ENCODE measurements at places on chromosomes 11 and 22.

- no peak for DNase-seq
Measured at GRCh38 chr11:119520400-119520799, 97.4 kb upstream of the THY1 start.

GRCh38 chr22:31275018-31275417 is 17.3 kb downstream of the PIK3IP1 start:
- no peak for DNase-seq

DNA sequence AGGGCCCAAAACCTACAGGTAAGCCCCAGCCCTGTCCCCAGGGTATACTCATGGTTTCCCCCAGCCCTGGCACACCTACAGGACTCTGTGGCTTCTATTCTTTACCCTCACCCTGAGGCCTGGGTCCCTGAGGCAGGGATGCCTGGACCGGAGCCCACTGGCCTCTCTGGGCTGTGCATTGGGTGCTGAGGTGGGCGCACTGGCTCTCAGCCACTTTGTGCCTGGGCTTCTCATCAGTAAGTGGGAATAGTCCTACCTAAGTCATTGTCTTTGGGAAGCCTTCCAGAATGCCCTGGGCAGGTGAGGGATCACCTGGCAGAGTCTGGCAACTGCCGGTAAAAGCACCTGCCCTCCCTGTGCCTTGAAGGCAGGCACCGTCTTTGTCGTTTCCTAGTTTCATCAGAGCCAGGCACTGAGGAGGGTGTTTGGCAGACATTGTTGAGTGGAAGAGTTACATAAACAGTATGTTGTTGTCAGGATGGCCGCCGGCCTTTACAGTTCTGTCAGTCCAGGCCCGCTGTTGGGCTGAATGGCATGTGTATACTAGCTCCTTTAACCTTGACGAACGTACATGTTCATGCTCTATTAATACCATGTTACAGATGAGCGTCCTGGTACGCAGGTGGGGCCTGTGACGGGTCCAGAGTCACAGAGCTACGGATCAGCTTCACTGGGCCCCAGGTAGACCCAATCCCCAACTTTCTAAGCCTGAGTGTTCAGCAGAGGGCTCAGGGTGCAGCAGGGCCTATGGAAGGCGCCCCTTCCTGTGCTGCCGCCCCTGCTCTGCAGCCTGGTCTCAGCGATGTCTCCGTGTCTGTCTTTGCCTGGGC is 23.0 kb downstream of the SHANK3 start:
- DNase-seq, result no peak

DNA sequence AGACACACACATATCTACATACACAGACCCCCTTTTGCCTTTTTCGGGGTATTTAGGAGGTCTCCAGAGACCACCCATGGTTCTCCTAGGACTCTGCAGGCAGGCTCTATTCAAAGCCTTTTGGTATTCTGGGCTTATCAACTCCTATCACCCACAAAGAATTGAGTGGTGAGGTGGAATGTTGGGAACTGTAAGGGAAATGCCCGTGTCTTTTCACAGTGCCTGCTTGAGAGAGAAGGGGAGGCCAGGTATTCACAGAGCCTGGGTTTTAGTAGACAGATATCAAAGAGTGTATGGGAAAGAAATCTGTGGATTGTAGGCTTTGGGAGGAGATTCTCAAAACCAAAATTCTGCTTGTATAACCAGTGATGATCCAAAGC is 44.0 kb upstream of the CSNK2A3 start:
- DNase-seq, result no peak

DNA sequence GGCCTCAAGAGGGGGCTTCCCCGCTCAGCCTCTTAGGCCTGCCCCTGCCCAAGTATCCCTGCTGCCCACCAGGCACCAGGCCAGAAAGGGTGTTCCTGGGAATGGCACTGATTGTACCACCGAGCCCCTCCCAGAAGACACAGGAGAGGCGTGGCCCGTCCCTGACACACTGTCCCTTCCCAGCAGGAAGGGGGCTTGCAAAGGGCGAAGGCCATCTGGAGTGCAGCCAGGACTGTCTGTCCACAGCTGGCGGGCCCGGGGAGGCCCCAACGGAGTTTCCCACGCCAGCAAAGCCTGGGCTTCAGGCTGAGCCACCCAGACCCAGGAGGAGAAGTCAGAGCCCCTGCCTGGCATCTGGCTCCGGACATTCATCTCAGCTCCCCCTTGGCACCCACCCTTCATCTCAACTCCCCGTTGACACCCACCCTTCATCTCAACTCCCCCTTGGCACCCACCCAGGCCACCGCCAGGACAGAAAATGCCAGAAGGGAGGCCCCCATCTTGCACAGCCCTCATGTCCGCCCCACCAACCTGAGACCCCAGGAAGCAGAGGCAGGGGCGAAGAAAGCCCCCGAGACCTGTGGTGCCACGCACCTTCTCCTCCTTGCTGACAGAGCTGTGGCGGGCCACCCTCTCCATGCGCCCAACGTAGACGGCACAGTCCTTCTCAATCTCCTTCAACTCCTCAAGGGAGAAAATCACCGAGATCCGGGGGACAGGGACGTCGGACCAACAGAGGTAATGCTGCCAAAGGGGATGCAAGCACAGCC is 19.4 kb downstream of the TUBGCP6 start:
- DNase-seq, result no peak

DNA sequence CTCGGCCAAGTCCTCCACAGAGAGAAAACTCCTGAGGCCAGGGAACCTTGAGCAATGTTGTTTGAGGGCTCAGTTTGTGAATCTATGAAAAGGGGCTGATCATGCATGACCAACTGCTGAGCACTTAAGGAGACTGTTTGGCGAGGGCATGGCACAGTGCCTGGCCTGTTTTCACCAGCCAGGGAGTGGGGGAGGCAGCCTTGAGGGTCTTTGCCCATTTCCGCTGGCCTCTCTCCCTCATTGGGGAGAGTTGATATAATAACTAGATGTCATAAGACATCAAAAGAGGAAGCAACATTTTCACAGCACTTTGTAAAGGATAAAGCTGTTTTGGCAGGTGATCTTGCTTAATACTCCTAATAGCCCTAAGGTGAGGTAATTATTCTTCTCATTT is 110.6 kb downstream of the TP53I11 start:
- no peak for DNase-seq

DNA sequence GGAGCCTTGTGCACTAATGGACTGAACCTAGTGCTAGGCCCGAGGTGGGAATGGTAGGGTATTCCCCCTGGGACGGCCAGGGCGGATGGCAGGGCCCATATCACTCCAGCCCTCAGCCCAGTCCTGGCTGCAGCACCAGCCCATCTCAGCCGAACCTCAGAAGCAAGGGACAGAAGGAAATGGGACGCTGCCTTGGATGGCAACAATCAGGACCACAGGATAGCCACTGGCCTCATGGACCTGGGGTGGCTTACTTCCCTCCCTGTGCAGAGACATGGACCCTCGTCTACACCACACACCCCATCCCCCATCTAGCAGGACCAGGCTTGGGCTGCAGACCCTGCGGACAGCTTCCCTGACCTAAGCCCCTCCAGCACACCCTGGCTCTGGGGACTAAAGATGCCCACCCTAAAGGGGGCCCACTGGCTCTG is 24.1 kb downstream of the ARVCF start:
- no peak for DNase-seq

GRCh38 chr11:35276396-35277145 is 137.6 kb downstream of the CD44 start:
- no peak for DNase-seq

DNA sequence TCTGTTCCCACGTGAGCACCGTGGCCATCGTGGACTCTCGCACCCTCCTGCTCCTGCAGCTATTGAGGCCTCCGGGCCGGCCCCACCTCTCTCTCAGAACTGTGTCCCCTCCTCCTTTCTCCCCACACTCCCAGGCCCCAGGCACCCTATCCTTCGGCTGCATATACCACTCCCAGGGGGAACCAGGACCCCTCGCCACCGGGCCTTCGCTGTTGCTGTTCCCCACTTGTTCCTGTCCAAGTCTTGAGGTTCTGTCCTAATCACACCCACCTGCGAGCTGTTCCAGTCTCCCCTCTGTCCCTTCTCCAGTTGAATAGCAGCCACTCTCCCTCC is 43.0 kb upstream of the CDON start:
- DNase-seq, result no peak
